ENCODE measurements at places on chromosomes 6 and 20. TPM values are rescaled to one million over a fixed set of nuclear protein-coding genes. Genes with fewer than 3 reads are reported as not detected.
A peak's percentile ranks its signal among the peaks of the same experiment; 100 is the strongest.

DNA sequence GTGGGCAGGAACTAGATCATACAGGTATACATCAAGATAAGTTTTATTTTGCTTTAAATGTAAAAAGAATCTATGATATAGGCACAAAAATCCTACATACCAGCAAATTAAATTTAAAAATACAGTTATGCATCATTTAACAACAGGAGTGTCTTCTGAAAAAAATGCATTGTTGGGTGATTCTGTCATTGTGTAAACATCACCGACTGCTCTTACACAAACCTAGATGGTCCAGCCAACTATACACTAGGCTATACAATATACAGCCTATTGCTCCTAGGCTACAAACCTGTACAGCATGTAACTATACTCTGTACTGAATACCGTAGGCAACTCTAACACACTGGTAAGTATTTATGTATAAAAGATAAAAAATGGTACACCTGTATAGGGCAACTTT, 139.4 kb downstream of the RNGTT start:
- DNase-seq = no peak

DNA sequence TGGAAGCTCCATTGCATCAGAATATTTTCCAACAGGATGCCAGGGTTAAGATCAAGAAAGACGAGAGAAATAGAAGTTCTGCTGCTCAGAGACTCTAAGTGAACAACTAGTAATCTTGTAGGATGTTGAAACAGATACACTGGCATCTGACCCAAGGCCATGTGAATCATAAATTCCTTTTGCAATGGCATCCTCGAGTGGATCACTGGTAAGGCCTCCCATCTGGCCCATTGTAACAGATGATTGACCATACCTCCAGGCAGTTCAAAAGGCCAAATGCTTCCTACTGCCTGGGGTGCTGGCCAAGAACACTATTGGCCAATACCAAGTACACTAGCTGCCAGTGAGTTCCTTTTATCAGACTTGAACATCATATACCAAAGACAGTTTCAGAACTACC, 9.9 kb upstream of the SLC17A3 start:
- no peak for DNase-seq

DNA sequence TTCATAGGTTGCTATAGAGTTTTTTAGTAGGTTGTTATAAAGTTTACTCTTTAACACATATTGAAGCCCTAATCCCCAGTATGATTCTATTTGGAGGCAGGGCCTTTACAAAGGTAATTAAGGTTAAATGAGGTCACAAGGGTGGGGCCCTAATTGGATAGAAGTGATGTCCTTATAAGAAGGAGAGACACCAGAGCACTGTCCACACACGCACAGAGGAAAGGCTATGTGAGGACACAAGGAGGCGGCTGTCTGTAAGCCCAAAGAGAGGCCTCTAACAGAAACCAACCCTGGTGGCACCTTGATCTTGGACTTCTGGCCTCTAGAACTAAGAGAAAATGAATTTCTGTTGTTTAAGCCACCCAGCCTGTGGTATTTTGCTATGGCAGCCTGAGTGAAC, 98.5 kb downstream of the GJA10 start:
- no peak for DNase-seq

- no peak for DNase-seq
These were observed 30.9 kb upstream of the OCSTAMP start for GRCh38 chr20:46581391-46581790.

Gene HLA-DOB
- not detected for total RNA-seq

DNA sequence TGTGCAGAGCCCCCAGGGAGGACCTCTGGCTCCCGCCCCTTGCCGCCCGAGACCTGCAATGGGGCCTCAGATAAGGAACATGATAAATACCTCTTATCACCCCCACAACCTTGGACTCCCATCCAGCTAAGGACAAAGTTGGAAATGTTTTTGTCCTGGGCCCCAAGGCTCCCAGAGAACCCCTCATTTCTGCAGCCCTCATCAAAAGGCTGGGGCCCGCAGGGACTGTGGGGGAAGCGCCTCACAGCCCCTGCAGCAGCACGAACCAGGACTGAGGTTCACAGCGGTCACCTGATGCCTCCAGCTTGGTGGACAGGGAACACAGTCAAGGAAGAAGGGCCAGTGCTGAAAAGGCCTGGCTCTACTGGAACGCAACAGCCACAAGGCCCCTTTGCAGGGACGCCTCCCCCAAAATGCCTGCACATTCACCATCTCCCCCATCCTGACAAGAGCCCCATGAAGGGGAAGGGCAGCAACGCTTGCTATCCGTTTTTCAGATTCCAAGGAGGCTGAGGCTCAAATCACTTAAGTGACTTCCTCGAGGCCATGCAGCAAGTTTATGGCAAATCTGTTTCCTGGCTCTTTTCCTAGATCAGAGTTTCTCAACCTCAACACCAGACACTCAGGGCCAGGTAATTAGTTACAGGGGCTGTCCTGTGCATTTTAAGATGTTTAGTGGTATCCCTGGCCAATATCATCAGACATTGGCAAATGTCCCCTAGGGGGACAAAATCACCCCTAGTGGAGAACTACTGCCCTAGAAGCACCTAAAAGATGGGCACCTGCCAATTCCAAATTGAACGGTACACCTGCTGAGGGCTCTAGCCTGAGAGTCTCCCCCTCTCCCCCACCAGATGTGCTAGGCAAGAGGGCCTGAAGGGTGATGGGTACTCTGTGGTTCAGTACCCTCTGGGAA, 10.6 kb downstream of the TFEB start:
- DNase-seq = no peak

DNA sequence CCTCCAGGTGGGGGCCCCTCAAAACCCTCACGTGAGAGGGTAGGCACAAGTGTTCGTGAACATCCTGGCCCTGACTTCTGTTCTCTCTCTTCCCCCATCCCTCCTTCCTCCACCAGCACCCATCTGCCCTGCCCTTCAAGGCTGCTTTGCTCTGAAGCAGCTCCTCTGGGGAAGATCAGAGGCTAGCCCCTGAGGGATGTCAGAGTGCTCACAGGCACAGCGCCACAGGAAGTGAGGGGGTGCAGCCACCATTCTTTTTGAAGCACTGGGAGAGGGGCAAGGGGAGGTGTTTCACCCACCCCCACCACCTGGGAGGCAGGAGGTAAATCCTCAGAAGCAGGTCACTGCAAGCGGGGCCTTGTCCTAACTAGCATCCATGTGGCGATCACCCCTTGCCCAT, 11.4 kb downstream of the MOCS1 start:
- peak; percentile 24 for DNase-seq

Gene ASIP
- not detected for total RNA-seq

Gene CAGE1
- total RNA-seq = 0.21 TPM

Gene SULF2
- total RNA-seq = 52.0 TPM

Gene PSORS1C1
- not detected for total RNA-seq

DNA sequence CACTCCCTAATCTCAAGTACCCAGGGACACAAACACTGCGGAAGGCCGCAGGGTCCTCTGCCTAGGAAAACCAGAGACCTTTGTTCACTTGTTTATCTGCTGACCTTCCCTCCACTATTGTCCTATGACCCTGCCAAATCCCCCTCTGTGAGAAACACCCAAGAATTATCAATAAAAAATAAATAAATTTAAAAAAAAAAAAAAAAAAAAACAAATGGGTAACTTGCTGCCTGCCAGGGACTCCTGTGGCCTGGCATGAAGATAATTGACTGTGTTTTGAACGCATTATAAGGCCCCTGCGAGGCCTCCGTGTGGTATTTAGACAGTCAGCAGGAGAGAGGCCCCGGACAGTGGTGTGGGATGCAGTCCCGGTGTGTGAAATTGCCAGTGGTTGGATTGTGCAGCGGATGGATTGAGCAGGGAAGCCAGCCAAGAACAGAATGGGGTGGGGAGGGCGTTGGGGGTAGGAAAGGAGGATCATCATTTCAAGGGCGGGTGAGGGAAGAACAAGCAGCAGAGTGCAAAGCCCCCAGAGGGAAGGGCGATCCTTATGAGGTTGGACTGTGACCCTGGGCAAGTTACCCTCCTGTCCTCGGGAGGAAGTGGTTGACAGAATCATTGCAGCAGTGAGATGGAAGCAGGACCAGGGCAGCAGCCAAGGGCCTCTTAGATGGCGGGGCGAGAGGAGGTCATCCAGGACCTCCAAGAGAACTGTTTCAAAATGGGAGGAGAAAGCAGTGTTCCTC, 43.3 kb downstream of the PPARD start:
- no peak for DNase-seq

All from H7 (cell line).